EH (cell line): ENCODE measurements at places on chromosomes 13 and 19.

DNA sequence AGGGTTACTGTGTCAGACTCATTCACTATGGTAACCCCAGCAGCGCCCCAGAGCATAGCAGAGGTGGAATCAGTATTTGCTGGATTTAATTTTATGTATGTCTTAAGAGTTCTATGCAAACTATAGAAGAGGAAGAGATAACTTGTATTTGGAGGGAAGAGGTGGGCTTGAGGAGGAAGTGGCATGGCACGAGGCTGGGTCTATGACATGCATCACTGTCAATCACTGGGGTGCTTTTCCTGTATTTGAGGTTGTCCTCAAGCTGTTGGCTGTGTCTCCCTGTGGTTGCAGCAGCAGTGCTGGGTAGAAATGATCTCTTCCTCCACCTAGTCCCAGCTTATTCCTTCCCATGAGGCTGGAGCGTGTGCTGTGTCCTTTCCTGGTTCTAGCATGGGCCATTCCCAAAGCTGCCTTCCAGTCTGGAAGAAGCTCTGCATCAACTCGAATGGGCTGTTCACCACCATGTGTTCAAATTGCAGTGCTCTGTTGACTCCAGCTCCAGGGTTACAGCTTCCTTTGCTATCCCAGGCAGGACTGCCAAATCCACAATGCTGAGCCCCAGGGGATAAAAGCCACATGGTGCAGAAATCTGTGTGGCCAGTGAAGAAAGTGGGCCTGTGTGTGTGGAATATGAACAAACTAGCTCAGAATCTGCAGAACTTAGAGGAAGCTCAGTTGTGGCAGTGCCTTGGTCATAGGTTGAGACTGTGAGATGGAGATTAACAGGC lies 73.1 kb upstream of the MTIF3 start:
- no peak for DNase-seq

- no peak for DNase-seq
Measured at GRCh38 chr19:11361771-11362731, 6.8 kb downstream of the PLPPR2 start.

DNA sequence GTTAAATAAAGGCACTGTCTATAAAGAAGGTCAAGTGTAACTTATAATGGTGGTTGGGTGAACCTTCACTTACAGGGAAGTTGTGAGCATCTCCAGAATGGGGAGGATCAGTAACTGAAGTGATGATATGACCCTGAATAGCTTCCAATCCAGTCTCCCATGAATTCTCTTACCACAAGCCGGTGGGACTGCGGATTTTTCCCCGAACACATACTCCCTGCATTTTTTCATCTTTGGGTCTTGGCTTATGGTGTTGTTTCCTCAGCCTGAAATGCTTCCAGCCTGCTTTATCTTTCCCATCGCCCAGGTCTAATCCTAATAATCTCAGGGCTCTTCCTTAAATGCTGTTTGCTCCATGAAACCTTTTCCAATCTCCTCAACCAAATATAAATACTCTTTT lies 2.0 kb upstream of the CSNK1A1L start:
- no peak for DNase-seq

- DNase-seq, result no peak
Measured at GRCh38 chr19:7596211-7596937, 711 bp downstream of the CAMSAP3 start.

- DNase-seq, result no peak
Measured at GRCh38 chr13:80571346-80572307, 230.7 kb upstream of the SPRY2 start.

GRCh38 chr13:45416516-45417128 lies 1.6 kb downstream of the SLC25A30 start:
- DNase-seq, result no peak

DNA sequence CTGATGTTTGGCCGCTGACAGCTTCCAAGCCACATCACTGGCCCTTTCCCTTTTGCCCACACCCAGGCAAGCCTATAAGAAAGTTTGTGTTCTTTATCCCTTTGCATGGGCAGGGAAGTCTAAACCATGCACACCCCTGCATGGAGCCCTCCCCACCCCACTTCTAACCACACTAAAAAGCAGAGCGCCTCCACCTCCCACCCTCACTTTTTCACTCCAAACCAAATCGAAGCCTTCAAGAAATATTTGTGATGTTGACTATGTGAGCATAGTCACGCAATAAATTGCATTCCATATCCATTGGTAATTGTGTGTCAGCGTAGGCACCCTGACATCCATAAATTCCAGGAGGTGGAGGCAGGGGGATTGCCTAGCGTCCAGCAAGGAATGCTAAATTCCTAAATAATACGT lies 104.4 kb upstream of the LSM14A start:
- DNase-seq, result peak; percentile 69

DNA sequence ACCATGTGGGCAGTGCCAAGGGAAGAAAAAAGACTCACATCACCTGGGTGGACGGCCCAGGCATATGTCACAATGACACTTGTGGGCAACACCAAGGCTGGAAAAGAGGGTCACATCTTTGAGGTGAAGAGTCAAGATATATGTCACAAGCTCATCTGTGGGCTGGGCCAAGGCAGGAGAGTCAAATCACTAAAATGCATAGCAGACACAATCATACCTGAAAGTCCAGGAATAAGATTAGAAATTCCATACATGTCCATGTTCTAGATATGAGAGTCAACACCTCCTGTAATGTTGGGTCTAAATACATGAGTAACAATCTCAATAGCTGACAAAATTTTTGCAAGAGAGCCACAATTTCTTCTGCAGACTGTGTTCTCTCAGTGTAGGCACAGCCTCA lies 145.0 kb downstream of the ZNF675 start:
- DNase-seq, result no peak

GRCh38 chr19:40686882-40687524 lies 3.4 kb downstream of the NUMBL start:
- no peak for DNase-seq

- DNase-seq, result no peak
Measured at GRCh38 chr13:110454956-110455355, 106.6 kb downstream of the RAB20 start.

DNA sequence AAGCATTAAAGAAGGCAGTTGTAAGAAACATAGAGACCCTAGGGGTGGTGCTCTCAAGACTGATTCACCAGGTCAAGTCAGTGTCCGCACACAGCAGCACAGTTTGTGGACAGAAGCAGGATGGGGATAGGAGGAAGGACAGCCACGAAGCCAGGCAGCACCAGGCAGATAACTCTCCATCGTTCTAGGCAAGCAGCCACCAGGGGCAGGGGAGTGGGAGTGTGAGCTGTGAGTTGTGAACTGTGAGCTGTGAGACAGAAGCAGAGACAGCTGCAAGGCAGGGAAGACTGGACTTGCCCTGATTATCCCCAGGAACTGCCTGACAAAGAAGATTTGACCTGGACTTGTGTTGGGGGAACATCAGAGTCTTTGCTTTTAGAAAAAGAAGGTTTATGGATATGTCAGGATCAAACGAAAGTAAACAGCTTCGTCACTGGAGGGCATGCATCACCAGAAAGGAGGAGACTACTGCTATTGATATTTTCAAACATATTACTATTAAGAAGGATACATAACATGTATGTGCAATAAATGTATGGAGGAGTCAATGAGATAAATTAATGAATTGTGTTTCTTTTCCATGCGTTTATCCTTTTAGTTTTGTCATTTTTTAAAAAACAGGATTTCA lies 286.1 kb downstream of the IRS2 start:
- DNase-seq, result no peak

DNA sequence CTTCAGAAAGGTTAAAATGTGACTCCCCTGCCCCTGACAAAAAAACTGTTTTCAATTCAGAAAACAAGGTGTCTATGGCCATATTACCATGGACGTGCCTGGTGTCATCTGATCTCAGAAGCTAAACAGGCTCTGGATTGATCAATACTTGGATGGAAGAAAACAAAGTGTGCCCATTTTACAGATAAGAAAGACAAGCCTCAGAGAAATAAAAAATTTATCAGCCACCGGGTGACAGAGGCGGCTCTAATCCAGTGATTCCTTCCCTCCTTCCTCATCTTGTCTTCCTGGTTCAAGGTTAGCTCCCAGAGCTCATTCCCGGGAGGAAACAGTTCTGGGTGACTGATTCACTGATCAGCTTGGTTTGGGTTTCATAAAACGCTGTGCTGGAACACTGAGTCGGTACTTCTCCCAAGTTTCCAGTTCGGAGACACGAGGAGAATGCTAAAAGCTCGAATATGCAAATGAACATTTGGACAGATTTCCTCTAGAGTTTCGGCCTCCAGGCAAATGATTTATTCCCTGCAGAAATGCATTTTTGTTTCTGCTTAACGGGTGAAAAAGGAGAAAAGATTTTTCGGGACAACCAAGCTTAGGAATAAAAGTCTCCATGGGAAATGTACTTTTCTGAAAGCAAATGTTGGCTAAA lies 211.2 kb downstream of the UQCRFS1 start:
- DNase-seq, result peak; percentile 25

DNA sequence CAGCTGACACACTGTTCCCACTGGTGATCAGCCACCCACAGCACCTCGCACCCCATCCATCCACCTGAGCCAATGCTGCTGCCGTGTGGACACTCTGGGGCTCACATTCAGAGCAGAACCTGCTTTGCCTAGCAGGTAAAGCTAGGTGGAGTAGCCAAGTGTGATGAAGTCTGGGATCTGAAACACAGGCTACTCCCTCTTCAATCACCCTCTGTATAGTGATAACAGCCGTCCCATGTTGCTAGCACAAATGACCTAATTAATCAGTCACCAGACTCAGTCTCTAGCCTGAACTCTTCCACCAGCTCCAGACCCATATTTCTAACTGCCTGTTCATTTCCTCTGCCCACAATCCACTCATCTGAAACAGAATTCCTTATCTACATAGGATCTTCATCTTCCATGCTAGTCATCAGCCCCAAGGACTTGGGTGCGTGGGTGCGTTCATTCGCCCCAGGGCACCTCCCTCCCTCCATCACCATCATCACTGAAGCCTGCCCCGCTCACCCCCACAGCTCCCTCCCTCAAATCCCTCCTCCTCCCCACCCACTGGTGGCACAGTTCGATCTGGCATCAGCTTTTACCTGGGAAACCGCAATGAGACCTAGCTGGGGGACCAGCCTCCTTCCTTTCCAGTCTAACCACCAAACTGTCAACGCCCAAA lies 19.8 kb downstream of the STK24 start:
- peak; percentile 87 for DNase-seq

- DNase-seq, result no peak
Measured at GRCh38 chr19:50331994-50332243, 2.7 kb upstream of the KCNC3 start.

- DNase-seq, result no peak
Measured at GRCh38 chr19:35710784-35711723, 6.7 kb downstream of the ZBTB32 start.

GRCh38 chr13:30807392-30807791 lies 72.0 kb downstream of the ALOX5AP start:
- no peak for DNase-seq

DNA sequence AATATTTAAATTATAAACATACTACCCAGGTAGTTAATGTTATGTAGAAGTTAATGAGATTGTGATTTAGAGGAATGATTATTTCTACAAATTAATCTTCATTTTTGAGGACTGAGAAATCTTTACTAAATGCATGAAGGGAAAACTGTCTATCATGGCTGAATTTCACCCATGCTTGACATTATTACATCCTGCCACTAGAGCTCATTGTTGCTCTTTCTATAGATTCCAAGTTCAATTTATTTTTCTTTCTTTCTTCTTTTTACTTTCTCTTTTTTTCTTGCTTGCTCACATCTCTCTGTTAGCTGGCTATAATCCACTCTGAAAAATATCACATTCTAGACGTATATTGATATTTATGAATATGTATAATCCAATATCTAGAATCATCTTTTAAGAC lies 505.0 kb upstream of the KLHL1 start:
- no peak for DNase-seq

DNA sequence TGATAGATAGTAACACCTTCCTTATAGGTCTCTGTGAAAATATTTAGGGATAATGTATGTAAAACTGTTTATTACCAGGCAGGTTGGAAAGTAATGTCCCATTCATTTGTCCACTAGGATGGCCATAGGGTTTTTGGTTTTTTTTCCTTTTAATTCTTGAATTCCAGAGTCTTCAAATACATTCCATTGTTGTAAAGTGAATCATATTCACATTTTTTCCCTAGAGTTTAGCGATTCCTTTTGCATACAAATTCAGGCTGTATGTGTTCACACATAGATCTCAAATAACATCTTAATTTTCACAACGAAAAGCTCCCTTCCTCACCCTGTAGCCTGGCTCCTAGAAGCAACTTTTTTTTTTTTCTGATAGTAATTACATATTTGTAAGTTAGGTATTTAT lies 1.8 kb upstream of the ZNF557 start:
- peak; percentile 65 for DNase-seq

- no peak for DNase-seq
Measured at GRCh38 chr19:49390131-49390928, 2.3 kb downstream of the KASH5 start.

DNA sequence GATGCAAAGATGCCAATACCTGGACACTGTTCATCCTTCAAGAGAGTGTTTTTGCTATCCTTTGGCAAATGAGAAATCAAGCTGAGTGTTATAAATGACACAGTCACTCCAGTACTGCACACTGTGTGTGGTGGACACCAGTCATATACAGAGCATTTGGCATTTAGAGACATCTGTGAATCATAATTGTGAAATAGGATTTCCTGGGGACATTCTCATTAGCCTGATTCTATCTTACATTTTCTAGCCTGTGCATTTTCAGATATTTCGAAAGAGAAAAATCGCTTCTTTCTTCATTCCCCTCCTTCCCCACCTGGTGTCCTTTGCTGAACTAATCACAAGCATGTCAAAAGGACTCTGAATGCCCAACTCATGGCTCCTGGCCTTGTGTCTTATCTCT lies 781.0 kb upstream of the ARGLU1 start:
- DNase-seq, result no peak

DNA sequence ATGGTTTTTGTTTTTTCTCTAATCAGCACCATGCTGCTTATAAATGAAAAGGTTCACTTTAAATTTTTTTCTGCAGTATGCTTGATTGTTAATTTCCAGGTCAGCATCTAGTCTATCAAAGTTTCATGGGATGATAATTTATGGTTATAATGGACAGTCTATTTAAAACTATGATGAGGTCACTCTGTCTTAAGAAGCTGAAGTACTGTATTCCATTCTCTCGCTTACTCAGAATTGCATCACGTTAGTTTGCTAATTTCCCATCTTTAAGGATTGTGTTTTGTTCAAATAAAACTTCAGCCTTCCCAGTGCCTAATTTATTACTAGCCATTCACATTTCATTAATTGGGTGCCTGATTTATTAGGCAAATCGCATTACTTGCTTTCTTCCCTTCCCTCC lies 94.3 kb downstream of the GPC6 start:
- no peak for DNase-seq
